ENCODE measurements at places on chromosomes 7 and 10. TPM values are rescaled to one million over a fixed set of nuclear protein-coding genes. Genes with fewer than 3 reads are reported as not detected.

- no peak for DNase-seq
These were observed 75.8 kb downstream of the ZNF92 start for GRCh38 chr7:65449505-65449852.

DNA sequence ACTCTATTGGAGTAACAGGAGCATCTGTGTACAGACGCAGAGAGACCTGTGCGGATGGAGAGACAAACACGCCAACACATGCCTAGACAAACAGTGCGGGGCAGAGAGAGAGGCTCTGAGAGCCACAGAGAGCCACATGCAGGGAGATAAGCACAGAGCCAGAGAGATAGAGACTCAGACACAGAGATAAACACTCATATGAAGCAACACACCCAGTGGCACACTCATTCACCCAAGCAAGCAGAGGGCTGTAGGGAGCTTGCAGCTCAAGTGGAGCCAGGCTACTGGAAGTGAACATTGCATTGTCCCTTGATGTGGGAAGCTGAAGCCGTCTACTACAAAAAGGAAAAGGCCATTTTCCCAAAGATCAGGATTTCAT lies 46.6 kb upstream of the PODXL start:
- no peak for DNase-seq

- no peak for DNase-seq
These were observed 396.3 kb upstream of the FZD8 start for GRCh38 chr10:36038316-36038955.

- peak; percentile 89 for DNase-seq
These were observed 10.3 kb upstream of the ANKRD1 start for GRCh38 chr10:90930971-90931871.

DNA sequence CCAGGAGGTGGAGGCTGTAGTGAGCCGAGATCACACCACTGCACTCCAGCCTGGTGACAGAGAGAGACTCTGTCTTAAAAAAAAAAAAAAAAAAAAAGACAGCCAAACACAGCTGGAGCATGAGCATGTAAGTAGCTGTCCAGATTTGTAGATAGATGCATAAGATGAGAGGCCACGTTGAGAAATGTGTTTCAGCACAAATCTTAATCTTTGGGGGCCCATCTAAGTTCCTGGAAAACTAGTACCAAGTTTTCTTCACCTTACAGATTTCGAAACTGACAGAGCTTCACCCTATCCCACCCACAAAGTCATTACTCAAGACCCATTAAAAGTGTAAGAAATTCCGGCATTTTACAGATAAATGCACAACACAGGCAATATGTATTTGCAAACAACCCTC lies 208.2 kb downstream of the PARD3 start:
- no peak for DNase-seq

- DNase-seq, result no peak
These were observed 47.6 kb downstream of the RPS24 start for GRCh38 chr10:78081292-78081691.

DNA sequence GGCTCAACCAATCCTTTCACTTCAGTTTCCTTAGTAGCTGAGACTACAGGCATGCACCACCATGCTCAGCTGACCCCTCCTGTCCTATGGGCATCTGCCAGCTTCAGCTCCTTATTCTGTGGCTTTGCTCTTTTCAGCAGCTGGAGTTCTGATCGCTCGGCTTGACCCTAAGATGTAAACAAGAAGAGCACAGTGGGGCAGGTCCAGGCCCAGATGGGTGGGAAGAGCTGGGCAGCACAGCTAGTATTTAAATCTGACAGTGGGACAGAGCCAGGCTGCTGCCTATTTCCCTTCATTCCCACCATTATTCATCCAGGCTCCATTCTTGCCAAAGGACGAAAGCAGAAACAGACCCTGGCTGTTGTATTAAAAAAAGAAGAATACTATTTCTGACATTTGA lies 494.9 kb upstream of the PODXL start:
- DNase-seq, result no peak

The FGL2 gene
- total RNA-seq, result 0.20 TPM

The STRIP2 gene
- 2.6 TPM for total RNA-seq

The FZD8 gene
- total RNA-seq, result 24.6 TPM
